Effector CD8-positive, alpha-beta T cell (primary cell): ENCODE measurements at places on chromosomes 4 and X.

GRCh38 chrX:136662976-136663375 lies 15.0 kb downstream of the CD40LG start:
- DNase-seq: no peak

GRCh38 chr4:52996261-52997131 lies 134.4 kb downstream of the RASL11B start:
- no peak for DNase-seq

DNA sequence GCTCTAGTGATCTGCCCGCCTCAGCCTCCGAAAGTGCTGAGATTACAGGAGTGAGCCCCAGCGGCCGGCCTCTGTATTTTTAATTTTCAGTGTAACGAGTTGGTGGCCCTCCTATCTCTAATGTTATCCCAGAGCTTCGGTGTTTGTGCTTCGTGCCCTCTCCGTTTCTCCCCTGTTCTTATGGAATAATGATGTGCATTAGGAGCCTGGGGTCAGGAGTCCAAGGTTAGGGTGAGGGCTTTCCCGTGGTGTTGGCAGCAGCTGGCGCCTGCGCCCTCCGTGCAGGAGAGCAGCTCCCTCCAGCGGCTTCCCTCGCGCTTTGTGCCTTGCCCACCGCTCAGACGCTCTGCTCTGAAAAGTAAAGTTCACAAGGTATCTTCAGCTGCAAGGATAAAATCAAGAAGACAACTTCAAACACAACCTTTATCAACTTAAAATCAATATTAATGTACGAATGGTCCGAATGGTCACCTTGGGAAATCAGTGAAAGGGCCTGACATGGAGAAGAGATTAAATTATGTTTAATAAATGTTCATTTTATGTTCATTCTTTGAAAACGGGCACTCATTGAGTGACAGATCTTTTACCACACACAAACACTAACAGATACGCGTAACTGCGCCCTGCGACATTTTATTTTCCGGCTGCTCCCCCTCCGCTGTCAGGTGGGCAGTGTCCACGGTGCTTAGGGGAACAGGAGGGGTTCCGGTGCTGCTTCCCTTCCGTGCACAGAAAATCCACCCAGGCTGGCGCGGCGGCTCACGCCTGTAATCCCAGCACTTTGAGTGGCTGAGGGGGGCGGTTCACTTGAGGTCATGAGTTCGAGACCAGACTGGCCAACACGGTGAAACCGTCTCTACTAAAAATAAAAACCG lies 62.4 kb downstream of the TRAPPC11 start:
- peak; percentile 20 for DNase-seq

DNA sequence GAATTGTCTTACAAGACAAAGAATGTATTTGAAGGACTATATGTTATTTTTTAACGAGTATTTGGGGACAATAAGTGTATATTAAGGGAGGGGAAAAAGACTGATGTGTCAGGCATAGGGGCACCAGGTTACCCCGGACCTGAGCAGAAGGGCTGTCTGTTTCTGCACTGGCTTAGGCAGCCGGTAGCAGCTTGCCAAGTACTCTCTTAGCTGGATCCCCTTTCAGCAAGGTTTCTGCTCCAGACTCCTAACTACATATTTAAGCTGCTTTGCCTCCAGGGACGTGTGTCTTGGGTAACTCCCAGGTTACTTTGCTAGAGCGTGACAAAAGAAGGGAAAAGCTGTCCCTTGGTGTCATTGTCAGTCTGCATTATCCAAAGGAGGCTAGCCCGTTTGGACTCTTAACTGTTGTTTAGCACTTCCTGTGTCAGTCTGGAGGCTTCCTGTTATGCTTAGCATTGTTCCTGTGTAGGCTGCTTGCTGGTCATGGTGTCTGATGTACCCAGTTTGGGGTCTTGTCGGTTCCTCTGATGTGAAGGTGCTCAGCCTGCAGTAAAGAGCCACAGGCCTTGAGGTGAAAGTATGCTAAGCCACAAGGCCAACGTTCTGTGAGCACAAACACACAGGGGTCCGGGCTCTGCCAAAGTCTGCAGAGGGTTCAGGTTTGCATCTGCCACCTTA lies 11.6 kb downstream of the CXCR3 start:
- no peak for DNase-seq

GRCh38 chr4:130025701-130026100 lies 929.7 kb downstream of the C4orf33 start:
- DNase-seq: no peak
